HT1080 (cell line): ENCODE measurements at places on chromosomes 2 and 18. TPM values are rescaled to one million over a fixed set of nuclear protein-coding genes. Genes with fewer than 3 reads are reported as not detected.

RGPD4 gene
- not detected in 2 replicates for total RNA-seq

GRCh38 chr2:240783819-240784621 lies 36.0 kb downstream of the KIF1A start:
- DNase-seq = no peak

- no peak for DNase-seq
These were observed 10.6 kb downstream of the CFLAR start for GRCh38 chr2:201126308-201127151.

DNA sequence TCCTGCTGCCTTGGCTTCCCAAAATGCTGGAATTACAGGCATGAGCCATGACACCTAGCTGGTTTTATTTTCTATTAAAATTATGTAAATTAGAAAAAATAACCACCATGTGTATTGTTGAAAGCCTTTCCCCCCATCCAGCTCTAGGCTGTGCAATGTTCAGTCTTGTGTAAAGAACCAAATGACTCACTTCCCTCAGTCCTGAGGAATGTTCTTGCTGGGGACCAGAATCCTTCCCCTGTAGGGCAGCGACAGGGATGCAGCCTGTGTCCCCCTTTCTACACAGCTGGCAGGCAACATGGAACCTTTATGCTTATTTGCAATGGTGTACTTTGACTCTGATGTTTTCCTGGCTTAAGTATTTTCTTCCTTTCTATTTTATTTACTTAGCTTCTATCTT lies 29.4 kb downstream of the AOX1 start:
- DNase-seq = peak; percentile 84

DNA sequence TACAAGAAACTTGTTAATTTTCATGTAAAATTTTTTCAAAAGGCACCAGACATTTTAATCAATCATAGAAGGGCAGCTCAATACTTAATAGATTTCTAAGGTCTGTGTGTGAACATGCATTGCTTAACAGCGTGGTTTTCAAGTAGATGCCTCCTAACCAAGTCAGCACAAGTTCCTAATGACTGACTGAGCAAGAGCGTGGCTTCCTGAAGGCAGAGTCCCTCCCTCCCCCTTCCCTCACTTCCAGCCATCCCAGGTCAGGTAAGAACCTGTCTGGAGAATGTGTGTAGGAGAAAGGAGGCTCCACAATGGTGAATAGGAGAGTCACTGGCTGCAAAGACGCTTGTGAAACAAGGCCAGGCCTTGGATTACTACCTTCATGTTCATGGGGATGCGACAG lies 33.5 kb upstream of the DAPL1 start:
- peak; percentile 22 for DNase-seq

DNA sequence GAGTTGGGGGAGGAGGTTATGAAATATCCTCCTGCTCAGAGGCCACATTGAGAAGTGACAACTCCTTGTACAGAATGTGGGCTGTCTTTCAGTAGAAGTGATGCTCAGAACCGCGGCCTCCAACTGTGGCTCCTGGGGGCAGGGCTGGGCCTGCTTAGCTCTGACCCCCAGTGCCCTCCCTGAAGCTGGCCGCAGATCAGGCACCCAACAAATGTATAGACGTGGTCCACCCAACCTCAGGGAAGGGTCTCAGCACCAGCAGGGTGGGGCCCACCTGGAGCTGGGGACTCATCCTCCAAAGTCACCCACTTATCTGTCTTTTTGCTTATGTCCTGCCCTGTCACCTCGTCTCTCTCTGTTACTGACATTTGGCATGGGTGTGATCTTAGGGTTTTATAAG lies 11.1 kb upstream of the BIN1 start:
- no peak for DNase-seq
